ENCODE measurements at places on chromosomes 6 and 20. TPM values are rescaled to one million over a fixed set of nuclear protein-coding genes. Genes with fewer than 3 reads are reported as not detected.

DNA sequence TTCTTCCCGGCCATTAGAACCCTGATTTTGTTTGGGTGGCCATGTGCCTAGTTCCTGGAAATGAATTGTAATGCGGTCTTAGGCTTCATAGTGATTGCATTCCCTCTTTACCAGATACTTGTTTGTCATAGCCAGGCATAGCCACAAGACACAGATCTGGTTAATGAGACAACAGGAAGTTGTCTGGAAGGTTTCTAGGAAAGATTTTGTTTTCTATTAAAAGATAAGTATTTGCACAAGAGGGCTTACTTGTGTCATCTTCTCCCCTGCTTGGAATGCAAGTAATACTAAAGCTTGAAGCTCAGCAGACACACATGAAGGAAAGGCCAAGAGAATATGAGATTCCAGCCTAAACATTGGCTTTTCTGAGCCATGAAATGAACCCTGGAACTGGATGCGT, 12.9 kb downstream of the FARS2 start:
- H3K4me1 ChIP-seq, result peaks cover 2% of the 10 kb centered on the region
- no peaks in the 10 kb centered on the region for H3K27me3 ChIP-seq
- no peak overlapping the region for H3K27ac ChIP-seq
- no peak for DNase-seq

DNA sequence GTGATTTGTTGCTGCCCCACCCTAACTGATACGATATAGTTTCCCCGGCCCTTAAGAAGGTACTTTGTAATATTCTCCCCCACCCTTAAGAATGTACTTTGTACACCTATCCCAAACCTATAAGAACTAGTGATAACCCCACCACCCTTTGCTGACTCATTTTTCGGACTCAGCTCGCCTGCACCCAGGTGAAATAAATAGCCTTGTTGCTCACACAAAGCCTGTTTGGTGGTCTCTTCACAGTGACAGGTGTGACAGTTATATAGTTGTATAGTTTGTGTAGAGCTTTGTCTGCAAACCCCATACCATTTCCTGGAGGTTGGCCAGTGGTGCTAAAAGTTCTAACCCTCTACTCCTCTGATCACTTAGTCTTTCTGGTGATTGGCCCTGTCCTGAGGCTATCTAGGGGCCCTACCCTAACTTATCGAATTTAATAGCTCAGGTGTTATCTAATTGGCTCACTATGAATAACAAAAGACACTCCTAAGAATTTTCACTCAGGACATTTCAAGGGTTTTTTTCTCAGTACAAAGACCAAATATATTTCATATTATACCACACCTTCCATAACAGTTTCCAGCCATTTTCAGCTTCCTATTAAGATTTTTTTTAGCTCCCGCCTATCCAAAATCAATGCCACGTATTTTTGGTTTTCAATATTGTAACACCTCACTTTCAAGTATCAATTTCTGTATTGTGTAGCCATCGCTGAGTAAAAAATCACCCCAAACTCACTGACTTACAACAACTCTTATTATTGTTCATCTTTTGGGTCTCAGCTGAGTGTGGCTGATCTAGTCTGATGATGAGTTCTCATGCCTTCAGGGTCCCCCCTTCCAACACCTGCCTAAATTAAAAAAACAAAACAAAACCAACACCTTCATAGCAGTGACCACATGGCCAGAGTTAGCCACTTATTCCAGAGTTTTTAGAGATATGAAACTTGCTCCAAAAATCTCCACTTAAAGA, 9.8 kb upstream of the BTN1A1 start:
- no peak overlapping the region for H3K27ac ChIP-seq
- no peak for DNase-seq
- H3K4me1 ChIP-seq, result peaks cover 1% of the 10 kb centered on the region

DNA sequence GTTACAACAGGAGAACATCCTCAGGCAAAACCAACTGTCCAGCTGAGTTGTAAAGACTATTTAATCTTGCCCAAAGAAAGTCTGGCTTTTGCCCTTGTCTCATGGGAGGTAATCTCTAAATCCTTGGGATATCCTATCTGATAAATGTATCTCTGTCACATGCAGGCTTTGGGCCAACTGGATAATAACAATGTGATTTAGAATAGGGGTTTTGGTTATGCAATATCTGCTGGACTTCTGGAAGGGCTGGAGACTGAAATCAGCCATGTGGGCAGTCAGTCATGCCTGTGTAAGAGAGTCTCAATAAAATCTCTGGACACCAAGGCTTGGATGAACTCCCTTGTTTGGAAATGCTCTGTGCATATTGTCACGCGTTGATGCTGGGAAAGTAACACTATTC, 56.3 kb upstream of the PRL start:
- H3K27me3 ChIP-seq, result no peaks in the 10 kb centered on the region
- H3K27ac ChIP-seq, result no peak overlapping the region
- no peaks in the 10 kb centered on the region for H3K36me3 ChIP-seq
- DNase-seq, result no peak
- H3K4me1 ChIP-seq, result peaks cover 3% of the 10 kb centered on the region

DNA sequence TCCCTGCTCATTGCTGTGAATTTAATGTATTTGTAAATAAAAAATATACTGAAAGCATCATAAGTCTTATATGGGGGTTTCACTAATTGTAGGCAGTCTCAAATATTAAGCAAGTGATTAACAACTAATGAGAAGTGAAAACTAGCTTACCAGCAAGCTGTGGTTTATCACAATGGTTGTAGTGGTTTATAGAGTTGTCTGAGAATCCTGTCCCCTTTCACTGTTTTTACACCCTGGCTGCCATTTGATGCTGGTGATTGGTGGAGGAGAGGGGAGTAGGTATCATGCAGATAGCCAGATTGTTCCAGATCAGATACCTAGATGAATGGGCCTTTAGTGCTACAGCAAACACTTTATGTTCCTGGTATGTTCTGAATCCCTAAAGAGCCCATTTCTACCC, 6.0 kb downstream of the MKKS start:
- no peak overlapping the region for H3K27ac ChIP-seq
- DNase-seq, result no peak
- H3K36me3 ChIP-seq, result peaks cover 14% of the 10 kb centered on the region
- no peak overlapping the region for H3K4me3 ChIP-seq

DNA sequence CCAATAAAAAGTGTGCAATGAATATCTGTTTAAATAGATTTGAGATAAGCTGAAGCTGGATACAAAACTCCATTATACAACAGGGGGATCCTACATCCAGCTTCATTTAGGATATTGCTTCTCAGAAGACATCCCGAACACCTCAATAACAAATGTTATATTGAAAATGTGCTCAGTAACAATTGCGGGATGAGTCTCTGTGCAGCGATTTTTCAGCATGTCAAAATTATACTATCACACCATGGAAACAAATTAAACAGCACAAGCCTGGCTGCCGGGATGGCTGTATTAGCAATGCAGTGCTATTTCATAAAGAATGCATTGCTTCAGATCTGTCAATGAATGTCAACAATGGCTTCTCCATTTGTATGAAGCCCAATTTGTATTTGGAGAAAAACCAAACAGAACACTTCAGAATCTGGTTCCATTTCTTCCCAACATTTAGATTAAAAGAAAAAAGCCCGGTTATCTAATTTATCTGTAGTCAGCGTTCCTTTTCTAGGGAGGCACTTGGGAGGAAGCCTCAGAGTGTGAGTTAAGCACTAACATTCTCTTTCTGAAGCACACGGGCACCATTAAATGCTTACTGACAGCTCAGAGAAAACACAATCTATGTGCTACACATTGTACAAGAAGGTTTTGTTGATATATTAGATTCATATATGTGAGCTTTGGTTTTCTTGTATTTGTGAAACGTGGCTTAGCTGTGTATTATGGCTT, 310.9 kb upstream of the AGPAT4 start:
- H3K4me3 ChIP-seq, result no peak overlapping the region
- no peaks in the 10 kb centered on the region for H3K4me1 ChIP-seq
- no peak overlapping the region for H3K27ac ChIP-seq
- DNase-seq, result no peak
- no peaks in the 10 kb centered on the region for H3K36me3 ChIP-seq

DNA sequence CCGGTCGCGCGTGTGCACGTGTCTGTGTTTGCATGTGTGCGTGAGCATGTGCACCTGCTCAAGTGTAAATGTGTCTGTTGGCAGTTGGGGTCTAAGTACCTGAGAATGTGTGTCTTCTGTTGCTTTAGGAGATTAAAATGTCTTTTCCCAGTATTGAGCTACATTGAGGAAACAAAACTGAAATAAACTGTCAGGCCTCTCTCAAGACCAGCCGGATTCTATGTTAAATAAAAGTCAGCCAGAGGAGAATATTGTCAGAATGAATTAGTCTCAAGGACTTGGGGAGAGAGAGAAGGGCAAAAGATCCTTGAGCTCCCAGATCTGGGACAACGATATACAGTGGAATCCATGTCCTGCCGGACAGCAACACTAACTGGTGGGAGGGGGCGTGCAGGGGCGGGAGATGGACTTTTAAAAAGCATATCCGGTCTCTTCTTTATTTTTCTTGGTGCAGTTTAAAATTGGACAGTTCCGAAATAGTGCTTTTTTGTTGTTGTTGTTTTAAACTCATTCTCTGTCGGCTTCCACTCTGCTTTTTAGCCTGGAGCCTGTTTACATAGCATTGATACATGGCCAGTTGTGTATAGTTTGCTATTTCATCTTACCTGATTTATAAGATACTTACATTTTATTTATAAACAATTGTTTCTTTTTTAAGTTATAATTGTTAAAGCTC, 3.3 kb upstream of the TBX18 start:
- peak overlapping the region; percentile 75 for H3K4me3 ChIP-seq
- H3K36me3 ChIP-seq, result no peaks in the 10 kb centered on the region
- no peak overlapping the region for H3K27ac ChIP-seq

- H3K4me3 ChIP-seq, result no peak overlapping the region
- no peak overlapping the region for H3K27ac ChIP-seq
- H3K4me1 ChIP-seq, result no peaks in the 10 kb centered on the region
- no peak for DNase-seq
Measured at GRCh38 chr20:5122873-5123260, 3.1 kb upstream of the PCNA start.

DNA sequence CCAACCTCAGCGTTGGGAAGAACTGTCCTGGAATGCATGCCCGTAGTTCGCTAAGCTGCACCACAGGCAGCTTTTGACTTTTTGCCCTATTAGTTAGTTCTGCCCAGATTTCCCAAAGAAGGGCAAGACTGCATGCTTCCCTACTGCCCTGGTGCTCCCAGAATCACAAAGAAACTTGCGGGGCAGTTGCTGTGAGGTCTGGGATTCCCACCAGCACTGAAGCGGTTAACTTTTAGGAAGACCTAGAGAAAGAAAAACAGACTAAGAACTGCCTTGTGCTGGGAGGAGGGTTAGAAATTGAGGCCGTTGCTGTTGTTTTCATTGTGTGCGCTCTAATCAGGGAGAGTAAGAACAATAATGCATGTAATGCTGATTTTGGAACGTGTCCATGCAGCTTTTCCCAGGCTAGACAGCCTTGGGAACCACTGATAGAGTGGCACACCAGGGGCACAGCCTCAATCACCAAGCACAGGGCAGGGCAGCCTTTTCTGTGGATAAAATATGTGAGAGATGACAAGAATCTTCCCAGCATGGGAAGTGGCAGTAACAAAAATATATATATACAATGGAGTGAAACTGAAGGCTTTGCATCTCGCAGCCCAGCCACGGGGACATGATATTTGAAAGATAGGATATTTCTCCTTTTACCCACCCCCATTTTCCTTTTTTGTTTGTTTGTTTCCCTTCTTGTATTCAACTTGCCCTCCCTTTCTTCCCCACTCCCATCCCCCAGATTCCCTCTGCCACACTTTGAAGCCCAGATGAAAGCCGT, 137.7 kb upstream of the HEY2 start:
- H3K27me3 ChIP-seq, result no peaks in the 10 kb centered on the region
- peaks cover 5% of the 10 kb centered on the region for H3K36me3 ChIP-seq
- H3K4me1 ChIP-seq, result peaks cover 3% of the 10 kb centered on the region
- H3K27ac ChIP-seq, result no peak overlapping the region

DNA sequence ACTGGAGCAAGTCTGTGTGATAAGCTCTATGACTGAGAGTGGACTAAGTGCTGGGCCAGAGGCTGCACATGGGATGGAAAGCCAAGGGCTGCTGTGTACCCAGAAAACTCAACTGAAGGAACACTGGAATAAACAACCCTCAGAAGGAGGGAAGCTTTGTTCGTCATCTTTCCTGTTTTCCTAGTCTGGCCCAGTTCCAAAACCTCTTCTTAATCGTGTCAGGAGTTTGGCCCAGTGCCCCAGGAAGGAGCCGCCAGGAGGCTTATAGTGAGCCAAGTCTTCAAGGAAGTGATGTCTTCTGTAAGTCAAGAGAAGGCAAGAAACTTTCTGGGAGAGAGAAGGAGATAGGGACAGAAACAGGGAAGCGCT, 23.3 kb upstream of the TOP1 start:
- H3K4me3 ChIP-seq, result no peak overlapping the region
- H3K27me3 ChIP-seq, result no peaks in the 10 kb centered on the region
- no peak for DNase-seq
- peaks cover 3% of the 10 kb centered on the region for H3K36me3 ChIP-seq
- peaks cover 10% of the 10 kb centered on the region for H3K4me1 ChIP-seq

GRCh38 chr6:110547266-110547964, 71.0 kb upstream of the SLC22A16 start:
- H3K4me1 ChIP-seq, result no peaks in the 10 kb centered on the region
- no peaks in the 10 kb centered on the region for H3K27me3 ChIP-seq
- no peak overlapping the region for H3K4me3 ChIP-seq

GRCh38 chr6:162442687-162443086, 284.9 kb downstream of the PRKN start:
- H3K36me3 ChIP-seq, result peaks cover 24% of the 10 kb centered on the region
- no peak overlapping the region for H3K4me3 ChIP-seq
- DNase-seq, result peak; percentile 73
- no peaks in the 10 kb centered on the region for H3K27me3 ChIP-seq
- H3K4me1 ChIP-seq, result peaks cover 2% of the 10 kb centered on the region
- no peak overlapping the region for H3K27ac ChIP-seq

- DNase-seq, result peak; percentile 95
- no peaks in the 10 kb centered on the region for H3K36me3 ChIP-seq
- H3K4me1 ChIP-seq, result peaks cover 15% of the 10 kb centered on the region
- H3K4me3 ChIP-seq, result peak overlapping the region; percentile 92
Measured at GRCh38 chr6:35731414-35731735, 5.5 kb upstream of the ARMC12 start.

The CCN6 gene
- not detected for total RNA-seq

The NKAIN2 gene
- 0.29 TPM for total RNA-seq

The SLC16A10 gene
- total RNA-seq, result 9.3 TPM

The SCUBE3 gene
- total RNA-seq, result 2.7 TPM

All from H9 (cell line).